Effector memory CD4-positive, alpha-beta T cell (primary cell): ENCODE measurements at places on chromosomes 3 and 15.

- DNase-seq, result peak; percentile 40
Observed at GRCh38 chr3:16290007-16290826, 25.2 kb downstream of the OXNAD1 start.

DNA sequence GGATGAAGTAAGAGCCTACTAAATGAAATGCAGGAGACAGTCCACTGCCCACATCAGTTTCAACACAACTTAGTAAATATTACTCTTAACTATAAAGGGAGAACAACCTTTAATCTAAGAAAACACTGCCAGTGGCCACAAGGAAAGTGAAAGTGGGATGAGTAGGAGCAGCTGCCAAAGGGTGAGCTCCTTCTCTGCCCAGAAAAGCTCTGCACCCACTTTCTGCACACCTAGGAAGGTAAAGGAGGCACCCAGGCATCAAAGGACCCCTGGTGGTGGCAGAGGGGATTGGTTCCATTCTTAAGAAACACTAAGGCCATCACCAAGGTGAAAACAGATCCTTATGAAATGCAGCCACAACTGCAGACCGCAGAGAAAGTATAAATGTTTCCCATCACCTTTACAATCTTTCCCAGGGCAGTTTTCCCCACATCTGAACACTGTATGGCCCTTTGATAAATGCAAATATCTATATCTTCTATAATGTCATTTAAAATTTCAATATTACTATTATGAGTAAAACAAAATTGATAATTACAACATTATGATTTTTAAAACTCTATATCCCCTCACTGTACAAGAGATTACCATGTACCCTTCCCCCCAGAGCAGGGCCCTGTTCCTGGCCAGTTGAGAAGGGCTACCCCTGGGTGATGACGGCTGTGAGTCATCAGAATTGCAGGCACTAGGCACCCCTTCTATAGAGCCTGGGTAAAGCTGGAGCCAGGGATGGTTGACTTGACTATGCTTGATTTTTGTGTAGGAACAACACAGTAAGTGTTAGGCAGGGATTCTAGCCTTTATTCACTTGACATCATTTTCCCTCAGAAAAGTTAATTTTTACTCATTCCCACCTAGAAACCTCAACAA, 92.0 kb downstream of the SNRK start:
- peak; percentile 44 for DNase-seq

DNA sequence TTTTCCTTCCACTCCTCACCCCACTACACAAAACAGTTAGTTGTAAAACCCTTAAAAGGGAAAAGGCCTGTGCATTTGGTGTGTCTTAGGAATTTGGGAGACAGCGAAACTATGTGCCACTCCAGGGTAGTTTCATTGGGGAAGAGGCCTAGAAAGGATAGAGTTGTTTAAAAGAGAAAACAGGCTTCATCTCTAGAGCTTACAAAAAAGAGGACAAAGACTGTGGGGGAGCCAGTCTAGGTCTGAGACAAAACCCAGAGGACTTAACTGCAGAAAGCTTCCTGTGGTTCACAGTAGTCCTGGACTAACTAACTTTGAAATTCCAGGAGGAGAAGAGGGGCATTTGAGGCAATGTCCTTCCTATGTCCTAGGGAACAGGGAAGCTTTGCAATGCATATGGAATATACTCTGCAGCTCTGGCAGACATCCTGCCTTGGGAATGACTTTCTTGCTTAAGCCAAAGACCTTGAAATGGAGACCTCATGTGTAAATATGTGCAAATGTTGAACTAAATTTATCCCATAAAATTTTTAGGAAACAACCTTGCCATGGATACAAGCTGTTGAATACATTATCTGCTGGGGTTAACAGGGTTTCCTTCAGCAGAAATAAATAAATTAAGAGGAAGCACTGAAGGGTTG, 159.4 kb downstream of the LSAMP start:
- no peak for DNase-seq

DNA sequence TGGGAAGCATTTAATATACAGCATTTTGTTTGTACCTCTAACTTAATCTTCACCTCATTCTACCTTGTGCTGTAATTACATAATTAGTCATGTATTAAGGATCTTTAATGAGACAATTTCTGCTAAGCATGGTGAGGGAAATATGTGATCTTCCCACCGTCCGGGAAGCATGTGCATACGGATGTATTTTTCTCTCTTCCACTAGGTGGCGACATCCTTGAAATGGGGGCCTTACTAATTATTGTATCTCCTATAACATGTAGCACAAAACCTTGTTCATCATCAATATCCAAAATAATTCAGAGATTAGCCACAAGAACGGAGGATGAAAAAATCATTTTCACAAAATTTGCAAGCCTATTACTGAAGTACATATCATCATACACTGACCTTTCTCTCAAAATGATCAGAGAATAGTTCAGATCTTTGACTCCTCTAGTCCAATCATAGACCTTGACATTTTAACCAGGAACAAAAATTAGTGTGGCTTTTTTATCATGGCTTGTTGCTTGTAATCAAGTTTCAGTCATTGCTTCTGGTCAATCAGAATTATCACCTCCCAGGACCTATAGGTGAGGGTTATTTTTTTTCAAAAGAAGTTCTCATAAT, 148.9 kb upstream of the GBE1 start:
- no peak for DNase-seq

DNA sequence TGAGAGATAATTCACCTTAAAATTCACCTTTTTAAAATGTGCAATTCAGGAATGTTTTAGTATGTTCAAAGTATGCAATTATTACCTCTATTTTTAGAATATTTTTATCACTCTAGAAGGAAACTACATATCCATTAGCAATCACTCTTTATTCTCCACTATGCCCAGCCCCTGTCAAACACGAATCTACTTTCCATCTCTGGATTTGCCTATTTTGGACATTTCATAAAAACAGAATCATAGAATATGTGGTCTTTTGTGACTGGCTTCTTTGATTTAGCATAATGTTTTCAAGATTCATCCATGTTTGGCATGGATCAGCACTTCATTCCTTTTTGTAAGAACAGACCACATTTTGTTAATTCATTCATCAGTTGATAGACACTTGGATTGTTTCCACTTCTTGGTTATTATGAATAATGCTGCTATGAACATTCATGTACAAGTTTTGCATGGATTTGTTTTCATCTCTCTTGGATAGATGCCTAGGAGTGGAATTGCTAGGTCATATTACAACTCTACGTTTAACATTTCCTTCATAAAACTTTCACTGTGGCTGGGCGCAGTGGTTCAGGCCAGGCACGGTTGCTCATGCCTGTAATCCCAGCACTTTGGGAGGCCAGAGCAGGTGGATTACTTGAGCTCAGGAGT, 12.7 kb downstream of the HMCES start:
- no peak for DNase-seq

- DNase-seq, result no peak
Observed at GRCh38 chr3:195075199-195075940, 195.6 kb downstream of the XXYLT1 start.

- DNase-seq, result no peak
Observed at GRCh38 chr15:65630760-65631159, 9.0 kb downstream of the SLC24A1 start.

DNA sequence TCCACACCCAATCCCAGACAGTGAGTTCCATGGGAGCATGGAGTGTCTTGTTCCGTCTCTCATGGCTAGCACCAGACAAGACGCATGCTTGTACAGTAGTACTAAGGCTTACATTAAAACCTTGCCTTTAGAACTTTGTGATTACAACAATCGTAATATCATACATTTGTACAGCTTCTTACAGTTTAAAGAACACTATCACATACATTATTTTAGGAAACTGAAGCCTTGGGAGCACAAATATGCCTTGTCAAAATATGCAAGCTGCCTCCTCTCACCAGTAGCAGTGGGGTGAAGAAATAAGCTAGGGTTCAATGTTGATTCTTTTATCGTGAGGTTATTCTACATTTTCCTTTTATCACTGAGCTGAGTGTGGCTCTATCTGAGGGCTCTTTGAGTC, 36.8 kb downstream of the ADAMTSL3 start:
- no peak for DNase-seq

GRCh38 chr3:117752984-117753717, 1043.6 kb downstream of the TUSC7 start:
- no peak for DNase-seq

DNA sequence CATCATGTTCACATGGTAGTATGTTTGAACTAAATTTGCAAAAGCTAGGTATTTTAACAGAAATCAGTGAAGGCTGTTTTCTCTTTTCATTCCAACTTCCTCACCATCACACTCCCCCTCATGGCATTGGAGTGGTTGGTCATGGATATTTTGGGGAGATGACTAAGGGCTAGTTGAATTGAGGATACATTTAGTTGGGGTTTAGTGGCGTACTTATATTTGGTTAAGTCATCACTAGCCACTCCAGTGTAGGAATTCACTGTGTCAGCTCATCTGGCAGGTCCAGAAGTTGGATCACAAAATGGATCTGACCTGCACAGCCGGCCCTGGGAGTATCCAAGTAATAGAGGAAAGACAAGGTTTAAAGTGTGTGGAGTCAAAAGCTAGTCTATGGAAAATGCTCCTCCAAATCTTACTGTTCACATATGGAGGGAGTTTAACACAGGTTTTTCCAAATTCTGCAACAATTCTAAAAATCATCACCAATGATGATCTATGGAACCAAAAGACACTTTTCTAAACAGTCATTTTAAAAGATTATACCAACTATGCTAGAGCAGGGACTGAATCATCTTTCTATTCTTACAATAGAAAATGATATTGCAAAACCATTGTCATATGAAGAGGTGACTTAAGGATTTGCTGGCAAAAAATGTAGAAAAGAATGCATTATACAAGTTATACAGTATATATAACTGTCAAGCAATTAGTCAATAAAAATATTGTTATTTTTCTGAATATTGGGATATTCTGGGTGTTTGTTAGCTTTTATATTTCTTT, 247.8 kb upstream of the PEX5L start:
- DNase-seq, result no peak

DNA sequence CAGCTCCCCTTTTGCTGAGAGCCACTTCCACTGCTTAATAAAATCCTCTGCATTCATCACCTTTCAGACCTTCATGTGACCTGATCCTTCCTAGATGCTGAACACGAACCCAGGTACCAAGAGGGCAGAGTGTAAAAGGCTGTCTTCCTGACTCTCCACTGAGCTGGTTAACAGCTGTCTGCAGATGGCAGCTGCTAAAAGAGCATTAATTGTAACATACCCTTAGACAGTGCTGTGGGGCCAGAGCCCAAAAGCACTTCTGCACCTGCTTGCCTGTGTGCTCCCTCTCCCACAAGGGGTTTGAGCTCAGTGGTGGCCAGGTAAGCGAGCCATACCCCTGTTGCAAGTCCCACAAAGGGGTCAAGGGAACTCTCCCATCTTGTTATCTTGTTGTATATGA, 187.3 kb downstream of the UBE2E2 start:
- DNase-seq, result no peak

DNA sequence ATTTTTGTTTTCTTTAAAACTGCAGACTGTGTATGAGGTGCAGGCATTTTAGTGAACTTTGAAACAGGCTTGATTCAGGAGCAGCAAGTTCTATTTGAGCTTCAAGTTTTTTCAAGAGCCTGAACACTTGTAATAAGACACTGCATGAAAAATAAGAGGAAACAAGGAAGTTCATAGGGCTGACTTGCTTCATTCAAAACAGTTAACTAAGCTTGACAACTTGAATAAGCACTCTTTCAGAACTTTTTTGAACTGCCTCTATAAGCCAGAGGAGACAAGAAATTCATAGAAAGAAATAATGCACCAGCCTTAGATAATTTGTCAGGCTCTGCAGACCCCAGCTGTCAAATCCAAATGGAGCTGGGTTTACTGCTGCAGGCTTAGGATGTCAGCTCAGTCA, 130.2 kb downstream of the SSR3 start:
- DNase-seq, result no peak

DNA sequence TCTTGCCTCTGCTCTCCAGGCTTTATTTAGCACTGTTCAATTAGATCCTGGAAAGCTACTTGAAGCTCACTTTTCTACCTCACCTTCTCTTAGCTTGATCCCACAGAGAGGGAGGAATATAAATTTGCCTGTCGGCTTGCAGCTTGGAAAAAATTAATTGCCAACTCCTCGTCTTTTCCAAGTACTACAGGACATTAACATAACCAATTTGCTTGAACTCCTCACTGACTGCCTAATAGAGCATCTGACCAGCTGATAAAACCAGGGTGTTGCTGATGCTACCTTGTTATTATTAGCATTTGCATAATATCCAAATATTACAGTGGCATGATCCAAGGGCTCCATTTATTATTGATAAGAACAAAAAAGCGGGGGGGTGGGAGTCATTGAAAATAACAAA, 561.8 kb downstream of the MCTP2 start:
- DNase-seq, result no peak

GRCh38 chr3:20080956-20081554, 40.8 kb downstream of the KAT2B start:
- no peak for DNase-seq

- no peak for DNase-seq
Observed at GRCh38 chr3:73786321-73786807, 161.6 kb upstream of the PDZRN3 start.

GRCh38 chr3:27025718-27026117, 343.5 kb downstream of the NEK10 start:
- no peak for DNase-seq

DNA sequence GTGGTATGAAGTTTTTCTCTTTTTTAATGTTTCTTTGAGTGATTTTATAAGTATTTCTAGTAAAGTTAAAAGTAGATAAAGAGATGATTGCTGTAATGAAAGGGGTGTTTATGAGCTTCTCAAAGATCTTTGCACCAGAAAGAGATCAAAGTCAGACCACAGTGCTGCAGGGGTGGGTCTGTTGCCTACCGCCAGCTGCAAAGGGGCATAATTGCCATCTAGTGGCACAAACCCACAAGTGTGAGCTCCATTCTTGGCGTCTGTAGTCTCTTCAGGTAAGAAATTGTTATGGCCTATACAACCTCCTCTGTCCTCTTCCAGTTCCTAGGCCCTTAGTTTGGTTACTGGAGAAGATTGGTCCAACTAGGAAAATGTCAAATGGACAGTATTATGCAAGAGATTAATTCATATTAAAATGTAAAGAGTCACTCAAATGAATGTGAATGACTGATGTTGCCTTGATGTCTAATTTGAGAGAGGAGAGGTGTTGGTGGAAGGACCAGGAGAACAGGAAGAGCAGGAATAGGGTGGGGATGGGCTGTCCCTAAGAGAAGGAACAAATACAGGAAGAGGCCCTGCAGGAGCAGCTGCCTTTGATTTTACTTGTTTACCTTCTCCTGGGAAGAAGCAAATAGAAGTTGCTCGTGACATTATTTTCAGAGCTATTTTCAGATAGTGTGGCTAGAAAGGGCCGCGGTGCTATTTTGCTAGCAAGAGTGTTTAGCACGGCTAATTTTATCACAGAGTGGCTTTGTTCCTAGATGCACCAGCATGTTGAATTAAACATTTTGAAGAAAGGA, 53.0 kb upstream of the GSK3B start:
- peak; percentile 17 for DNase-seq

- no peak for DNase-seq
Observed at GRCh38 chr3:142028243-142028777, 121.0 kb downstream of the TFDP2 start.

GRCh38 chr3:131283862-131284261, 97.7 kb upstream of the NUDT16 start:
- no peak for DNase-seq

DNA sequence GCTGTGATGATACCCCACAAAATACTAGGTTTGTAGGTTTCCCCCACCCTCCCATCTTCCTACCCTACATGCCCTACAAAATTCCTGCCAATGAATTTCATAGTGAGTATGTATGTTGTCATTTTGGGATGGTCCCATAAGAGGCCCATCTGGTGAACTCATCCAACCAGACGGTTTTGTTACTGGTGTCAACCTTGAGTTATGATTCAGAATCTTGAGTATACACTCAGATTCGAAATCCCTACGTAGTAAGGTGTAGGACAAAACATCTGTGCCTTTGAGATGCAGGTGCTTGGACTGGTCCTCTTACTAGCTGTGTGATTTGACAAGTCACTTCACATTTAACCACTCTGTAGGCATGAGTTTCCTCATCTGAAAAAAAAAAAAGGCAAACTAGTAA, 3.6 kb downstream of the SIAH2 start:
- DNase-seq, result no peak
